ENCODE measurements at places on chromosomes 6 and 20.

GRCh38 chr6:42165016-42165415 lies 8.1 kb upstream of the GUCA1A start:
- DNase-seq: no peak

DNA sequence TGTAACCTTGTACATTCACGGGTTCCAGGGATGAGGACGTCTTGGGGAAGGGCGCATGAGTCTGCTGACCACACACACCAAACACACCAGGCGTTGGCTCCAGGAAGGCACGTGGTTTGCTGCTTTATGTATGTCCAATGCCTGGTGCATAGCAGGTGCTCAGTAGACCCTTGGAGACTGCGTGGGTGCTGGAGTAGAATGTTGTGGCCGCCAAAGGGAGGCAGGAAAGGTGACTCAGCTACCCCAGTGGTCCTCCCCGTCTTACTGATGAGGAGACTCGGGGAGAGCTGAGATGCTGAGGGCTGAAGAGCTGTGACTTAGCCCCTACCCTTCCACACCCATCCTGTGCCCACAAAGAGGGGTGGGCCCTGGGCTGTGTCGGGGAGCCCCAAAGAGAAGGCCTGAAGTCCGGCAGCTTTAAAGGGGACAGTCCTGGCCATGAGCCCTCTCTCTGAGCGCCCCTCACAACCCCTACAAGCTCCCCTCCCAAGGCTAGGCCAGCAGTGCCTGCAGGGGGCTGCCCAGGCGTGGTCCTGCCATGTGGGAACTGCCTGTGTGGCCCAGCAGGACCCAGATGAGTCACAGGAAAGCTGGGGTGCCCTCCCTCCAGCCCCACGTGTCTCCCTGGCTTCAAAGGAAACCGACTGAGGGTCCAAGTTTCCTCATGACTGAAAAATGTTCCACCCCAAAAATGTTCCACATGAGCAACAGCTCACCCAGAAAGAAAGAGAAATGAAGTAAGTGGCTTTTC lies 28.0 kb upstream of the PTGIS start:
- no peak for DNase-seq

DNA sequence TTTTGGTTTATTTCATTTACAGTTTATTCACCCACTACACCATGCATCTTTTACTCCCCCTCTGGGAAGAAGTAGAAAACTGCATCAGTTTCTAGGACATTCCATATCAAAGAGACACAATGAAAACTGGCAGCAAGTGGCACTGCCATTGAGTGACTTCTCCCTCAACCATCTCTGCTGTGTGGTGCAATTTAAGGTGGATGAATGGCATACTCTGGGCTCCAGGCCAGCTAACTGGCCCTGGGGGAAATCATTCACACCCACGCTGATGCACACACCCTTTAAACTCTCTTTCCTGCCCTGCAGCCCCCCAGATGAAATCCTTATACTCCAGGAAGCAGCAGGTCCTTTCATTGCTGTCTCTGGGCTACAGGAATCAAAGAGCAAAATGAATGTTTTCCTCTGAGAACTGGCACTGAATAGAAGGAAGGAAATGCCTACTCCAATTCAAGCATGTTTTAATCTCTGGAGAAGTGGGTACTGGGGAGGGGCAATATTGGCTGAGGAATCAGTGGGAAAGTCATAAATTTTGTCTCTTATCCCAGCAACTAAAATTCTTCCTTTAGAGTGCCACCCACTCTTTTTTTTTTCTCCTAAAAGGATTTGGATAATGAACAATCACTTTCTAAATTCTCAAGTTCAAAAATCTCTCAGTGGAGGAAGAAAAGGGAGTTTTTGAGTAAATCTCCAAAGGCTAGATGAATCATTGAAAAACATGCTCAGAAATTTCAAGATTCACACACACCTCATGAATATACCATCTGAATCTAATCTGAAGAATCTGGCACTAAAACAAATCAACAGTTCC lies 16.9 kb upstream of the RFPL4B start:
- peak; percentile 46 for DNase-seq

- no peak for DNase-seq
Measured at GRCh38 chr20:32152421-32153155, 43.1 kb downstream of the TM9SF4 start.

GRCh38 chr6:77092971-77093370 lies 370.3 kb downstream of the HTR1B start:
- DNase-seq: peak; percentile 31

DNA sequence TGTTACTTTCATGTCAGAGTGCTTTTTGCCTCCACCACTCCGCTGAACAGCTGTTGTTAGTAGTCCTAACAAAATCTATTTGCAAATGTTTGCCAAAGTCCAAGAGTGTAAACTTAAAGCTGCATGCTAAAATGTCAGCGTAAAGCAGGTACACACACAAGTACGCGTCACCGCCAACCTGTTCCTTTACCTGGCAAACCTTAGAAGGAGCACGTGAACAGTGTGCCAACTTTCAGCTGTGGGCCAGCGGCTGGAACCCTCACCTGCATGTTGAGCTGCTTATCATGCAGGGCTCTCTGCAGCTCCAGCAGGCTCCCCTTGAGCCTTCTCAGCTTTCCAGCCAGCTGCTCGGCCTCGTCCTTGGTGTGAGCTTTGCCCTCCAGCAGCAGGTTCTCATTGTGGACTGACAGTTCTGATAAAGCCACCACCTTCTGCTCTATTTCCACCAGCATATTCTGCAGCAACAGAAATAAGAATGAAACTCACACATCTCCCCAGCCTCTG lies 359.3 kb downstream of the SYNE1 start:
- DNase-seq: no peak

GRCh38 chr6:110660066-110660655 lies 155.1 kb downstream of the CDK19 start:
- DNase-seq: no peak

DNA sequence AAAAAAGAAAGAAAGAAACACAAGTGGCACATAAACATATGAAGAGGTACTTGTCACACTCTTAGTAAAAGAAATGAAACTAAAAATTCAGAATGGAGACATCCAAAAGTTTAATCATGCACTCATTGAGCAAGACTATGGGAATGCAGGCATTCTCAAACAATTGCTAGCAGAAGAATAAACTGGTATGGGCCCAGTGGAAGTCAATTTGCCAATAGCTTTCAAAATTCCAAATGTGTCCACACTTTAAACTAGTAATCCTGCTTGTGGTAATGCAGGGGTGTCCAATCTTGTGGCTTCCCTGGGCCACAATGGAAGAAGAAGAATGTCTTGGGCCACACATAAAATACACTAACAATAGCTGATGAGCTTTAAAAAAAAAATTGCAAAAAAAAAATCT lies 97.4 kb downstream of the EPB41L2 start:
- no peak for DNase-seq

GRCh38 chr20:59728722-59729430 lies 124.5 kb downstream of the PHACTR3 start:
- no peak for DNase-seq

DNA sequence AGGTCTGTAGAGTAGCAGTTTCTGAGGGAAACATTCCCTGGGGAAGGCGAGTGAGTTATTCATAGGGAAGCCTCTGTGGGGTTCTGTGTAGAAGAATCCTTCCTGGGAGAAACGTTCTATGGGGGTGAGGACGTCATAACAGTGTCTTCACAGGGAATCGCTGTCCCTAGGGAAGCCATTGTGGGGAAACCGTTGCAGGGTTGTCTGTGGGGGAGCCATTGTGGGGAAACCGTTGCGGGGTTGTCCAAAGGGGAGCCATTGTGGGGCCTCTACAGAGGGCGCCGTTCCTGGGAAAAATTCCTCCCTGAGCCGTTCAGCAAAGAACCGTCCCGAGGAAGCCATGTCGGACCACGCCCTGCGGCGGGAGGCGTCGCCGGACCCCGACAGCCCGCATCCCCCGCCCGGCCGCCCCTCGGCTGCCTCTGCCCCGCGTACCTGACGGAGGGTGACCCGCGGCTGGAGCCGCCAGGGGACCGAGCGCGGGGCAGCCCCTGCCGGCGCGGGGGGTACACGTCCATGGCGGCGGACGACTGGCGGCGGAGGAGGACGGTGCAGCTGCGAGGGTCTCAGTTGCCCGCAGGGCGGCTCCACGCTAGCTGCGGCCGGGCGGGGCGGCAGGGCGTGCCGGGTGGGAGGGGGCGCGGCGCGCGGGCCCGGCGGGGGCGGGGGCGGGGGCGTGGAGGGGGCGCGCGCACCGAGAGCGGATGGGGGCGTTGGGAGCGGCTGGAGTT lies at the start of gene DNAAF9:
Gene DNAAF9 (minus strand): TSS at position 630 of the 731 bp plus-strand sequence. CDS start 112 bp downstream, at position 518.
- peak; percentile 24 for DNase-seq

- no peak for DNase-seq
Measured at GRCh38 chr6:132218059-132218696, 183.1 kb downstream of the MOXD1 start.

DNA sequence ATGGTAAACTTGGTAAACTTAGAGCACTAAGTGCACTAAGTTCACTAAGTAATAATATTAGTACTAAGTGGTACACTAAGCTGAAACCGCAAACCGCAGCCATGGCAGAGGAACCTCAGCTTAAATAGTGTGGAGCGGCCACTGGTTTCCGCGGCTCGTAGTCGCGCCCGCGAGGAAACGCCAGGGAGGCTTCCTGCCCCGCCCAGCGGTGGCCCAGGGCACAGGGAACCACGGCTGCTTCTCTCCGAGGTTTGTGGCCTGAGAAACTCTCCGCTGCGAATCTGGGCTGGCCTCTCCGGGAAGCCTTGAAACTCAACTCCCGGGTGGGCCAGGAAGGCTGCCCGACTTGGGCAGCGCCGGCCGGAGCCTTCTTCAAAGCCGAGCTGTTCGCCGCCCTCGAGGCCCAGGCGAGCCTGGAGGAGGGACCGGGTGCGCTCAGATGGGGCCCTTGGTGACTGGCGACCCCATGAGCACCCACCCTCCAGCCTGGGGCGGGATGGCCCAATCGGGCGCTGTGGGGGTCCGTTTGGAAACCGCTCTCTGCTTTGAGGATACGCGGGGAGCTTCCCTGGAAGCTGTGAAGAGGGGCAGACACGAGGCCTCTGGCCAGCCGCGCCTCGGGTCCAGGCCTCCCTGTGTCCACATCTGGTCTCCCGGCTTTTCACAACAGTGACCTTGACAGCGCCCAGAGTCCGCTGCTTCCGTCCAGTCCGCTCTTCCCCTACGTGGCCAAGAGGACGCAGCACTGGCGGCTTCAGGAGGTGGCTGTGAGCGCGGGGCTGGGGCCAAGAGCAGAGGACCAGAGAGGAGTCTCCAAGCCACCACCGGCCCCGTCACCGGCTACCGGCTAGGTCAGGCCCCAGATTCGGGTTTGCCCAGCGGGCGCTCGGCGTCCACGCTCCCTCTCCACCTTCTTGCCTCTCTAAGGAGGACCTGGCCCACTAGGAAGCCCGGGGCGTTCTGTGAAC lies 25.4 kb upstream of the HLA-E start:
- no peak for DNase-seq

- DNase-seq: no peak
Measured at GRCh38 chr6:106790935-106791334, 161.6 kb downstream of the QRSL1 start.

DNA sequence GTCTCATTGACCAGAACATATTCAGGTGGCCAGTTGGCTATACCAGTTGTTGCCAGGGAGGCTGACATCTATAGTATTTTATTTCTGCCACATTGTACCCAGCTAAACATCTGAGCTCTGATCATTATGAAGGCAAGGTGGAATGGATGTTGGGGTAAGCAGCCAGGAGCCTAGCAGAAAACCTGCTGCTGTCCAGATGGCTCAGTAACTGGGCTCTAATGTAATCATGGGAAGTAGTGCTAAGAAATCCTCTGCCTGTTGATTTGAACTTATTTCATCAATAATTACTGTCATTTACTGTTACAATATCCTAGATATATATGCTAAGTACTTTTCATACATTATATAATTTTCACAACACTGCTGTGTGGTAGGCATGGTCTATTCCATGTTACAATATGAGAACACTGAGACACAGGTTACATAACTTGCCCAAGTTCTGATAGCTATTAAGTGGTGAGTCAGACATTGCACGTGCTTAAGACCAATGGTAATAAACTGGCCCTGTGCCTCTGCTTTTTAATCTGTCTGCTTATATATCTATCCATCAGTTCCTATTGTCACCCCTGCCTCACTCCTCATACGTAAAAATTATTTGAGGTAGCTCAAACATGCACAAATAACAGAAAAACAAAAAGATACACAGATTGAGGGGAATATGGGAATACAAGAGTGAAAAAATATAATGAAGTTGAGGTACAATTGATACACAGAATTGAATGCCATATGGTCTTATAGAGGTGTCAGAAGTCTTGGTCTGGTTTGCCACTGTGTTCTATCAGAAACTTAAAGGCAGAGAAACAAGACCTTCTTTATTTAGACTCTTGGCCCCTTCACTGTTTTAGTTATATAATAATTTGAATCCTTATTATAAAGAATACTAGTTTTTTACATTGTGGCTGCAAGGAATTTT lies 25.2 kb downstream of the TBPL1 start:
- DNase-seq: no peak

- DNase-seq: no peak
Measured at GRCh38 chr6:87575423-87575822, 14.4 kb downstream of the RARS2 start.

GRCh38 chr6:137351890-137352289 lies 132.7 kb upstream of the IFNGR1 start:
- no peak for DNase-seq

DNA sequence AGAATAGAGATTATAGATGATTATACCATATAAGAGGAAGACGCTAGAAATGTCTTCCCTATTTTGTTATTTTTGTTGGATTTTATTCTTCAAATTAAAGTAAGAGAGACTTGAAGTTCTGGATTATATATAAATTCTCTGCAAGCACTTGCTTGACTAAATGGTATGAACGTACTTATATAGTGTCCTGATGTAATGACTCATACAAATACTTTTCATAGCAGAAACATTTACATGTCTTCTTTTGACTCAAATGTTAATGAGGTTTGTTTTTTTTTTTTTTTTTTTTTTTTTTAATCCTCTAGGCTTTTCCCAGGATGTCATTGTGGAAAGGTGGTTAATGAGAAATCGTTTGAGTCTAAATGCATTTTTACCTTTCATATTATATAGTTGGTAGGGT lies 55.0 kb downstream of the PDE7B start:
- no peak for DNase-seq

DNA sequence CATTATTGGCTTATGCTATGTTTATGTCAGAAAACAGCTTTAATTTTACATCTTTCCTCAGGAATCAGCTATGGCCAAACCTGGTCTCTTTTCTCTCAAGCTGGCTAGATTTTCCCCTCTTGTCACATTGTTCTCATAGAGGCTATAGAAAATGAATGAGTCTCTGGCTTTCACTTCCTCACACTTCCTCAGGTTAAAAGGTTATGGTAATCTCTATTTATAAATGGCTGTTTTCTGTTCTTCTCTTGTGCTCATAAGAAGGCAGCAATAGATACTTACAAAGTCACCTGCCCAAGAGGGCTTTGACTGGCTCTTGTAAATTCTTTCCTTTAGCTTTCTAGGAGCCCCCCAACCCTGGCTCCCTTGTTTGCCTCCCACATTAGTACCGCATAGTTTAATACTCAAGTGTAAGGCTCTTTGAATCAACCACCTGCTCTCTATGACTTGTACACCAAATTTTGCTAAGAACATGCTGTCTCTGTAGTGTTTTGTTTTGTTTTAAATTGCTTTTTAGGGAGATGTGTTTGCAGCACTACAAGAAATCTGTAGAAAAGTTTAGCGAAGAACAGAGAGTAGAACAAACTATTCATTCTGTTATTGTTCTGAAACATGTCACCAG lies 897.4 kb upstream of the CITED2 start:
- no peak for DNase-seq

All from foreskin melanocyte (primary cell).